ENCODE measurements at places on chromosomes 16 and 17.

DNA sequence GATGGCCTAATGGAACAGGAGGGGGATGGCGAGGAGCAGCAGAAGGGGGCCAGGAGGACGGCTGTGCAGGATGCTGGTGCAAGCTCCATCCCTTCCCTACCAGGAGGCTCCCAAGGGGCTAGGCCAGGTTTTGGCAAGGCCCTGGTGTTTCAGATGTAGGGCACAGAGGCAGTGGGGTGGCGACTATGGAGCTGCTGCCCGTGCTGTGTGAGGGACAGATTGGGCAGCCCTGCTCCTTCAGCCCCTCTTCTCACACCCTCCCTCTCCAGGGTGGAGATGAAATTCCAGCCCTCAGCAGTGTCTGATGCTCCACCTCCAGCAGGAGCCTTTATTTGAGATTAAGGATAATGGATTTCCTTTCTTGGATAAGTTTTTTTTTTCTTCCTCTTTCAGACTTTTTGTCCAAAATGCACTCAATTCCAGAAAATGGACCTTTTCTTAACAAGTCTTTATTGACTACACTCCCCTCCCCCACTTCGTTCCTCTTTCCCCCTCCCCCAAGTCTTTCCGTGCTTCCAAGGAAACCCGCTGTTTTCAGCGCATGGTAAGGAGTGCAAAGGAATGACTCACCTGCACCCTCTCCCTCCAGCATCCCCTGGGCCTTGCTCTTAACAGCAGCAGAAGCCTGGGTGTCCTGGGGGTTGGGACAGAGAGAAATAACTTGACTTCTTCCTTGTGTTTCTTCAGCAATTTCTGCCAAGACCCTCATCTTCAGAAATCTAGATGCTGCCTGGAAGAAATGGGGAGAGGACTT, 95.2 kb downstream of the CCDC182 start:
- no peak for DNase-seq

- DNase-seq, result no peak
Measured at GRCh38 chr16:12026741-12027490, 50.4 kb downstream of the SNX29 start.

DNA sequence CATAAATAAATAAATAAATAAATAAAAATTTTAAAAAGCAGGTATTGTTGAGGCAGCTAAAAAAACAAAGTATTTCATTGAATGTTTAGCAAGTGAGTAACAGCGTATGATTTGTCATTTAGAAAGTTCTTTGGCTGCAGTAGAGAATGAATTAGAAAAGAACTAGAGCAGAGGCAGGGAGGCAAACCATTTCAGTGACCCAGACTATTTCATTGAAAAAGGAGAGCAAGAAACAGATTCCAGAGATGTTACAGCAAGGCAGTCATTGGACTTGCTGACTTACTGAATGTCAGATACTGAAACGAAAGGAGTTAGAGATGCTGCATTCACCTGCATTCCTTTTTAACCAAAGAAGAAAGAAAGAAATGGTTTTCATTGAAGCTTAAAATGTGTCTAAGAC, 105.5 kb upstream of the HLF start:
- DNase-seq, result no peak

DNA sequence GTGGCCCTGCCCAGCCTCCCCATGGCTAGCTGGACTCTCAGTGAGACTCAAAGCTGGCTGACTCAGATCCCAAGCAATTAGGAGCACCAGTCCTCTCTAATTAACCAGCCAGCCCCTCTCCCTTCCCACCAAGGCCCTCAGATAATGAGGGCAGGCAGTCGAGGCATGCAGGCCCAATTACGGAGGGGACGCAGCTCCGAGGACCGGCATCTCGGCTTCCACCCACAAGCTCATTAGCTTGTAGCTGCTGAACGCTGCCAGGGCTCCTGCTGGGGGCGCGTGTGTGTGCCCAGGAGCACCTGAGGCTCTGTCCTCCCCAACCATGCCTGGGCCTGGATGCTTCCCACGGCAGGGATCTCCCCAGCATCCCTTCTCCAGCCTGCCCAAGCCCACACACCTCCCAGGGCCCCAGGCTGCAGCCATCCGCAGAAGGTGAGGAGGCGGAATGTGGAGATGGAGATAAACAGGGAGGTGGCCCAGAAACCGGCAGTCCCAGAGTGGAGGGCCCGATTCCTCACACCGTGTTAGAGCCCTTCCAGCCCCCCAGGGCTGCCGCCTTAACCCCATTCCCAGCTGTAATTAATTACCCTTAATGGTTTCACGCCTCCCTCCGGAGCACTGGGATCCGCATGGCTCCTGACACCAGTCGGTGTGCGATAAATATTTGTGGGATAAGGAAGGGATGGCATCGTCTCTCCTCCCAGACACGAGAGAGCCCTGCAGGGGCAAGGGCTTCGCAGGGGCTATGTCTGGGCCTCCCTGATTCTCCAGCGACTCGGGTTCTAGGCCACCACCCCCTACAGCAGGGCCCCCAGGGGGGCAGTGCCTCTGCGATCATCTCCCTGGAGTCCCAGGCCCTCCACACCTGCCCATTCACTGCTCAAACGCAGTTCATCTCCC, 42.2 kb downstream of the RPH3AL start:
- DNase-seq, result no peak

- DNase-seq, result no peak
Measured at GRCh38 chr16:65413861-65414260, 292.0 kb upstream of the CDH11 start.

- DNase-seq, result no peak
Measured at GRCh38 chr17:73547790-73548189, 96.5 kb downstream of the SDK2 start.

All from CD4-positive, alpha-beta T cell treated with Interleukin-17A for 1 hour (primary cell).